Activated T-cell treated with anti-CD3 and anti-CD28 coated beads, Interleukin-2, amount 50 U/mL, for 72 hours (primary cell): ENCODE measurements at places on chromosomes 3 and 15. TPM values are rescaled to one million over a fixed set of nuclear protein-coding genes. Genes with fewer than 3 reads are reported as not detected.

DNA sequence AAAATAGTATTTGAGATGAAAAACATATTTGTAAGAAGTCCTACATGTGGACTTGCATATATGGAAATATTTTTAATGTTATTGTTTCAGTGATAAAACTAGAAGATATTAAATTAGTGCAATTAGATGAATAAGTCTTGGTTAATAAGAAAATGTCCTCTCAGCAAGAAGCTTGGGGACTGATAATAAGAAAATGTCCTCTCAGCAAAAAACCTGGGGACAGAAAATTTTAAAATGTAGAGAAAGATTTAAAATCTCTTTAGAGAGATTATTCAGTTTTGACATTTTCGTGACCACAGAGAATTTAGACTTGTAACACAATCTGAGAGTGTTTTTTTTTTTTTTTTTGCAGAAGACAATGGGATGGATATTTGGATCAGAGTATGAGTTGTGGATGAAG is 156.0 kb downstream of the ISL2 start:
- DNase-seq, result no peak

- DNase-seq, result no peak
These were observed 121.5 kb downstream of the DNAJB8 start for GRCh38 chr3:128345196-128345595.

DNA sequence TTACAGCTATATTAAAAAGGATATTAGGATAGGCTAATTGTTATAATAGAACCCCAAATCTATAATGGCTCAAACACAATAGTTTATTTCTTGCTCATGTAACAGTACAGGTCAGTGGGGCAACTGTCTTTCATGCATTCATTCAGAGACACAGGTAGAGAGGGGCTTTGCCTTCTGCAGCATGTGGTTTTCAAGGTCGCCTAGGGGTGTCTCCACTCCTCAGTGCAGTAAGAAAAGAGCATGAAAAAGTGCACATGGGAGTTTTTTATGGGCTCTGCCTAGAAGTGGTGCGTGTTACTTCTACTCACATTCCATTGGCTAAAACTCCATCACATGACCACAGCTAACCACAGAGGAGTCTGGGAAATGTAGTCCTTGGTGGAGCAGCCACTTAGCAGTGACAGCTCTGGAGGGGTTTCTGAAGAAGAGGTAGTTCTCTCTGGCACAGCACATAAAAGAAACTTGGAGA is 1.8 kb downstream of the ZBTB38 start:
- peak; percentile 65 for DNase-seq

- no peak for DNase-seq
These were observed 590.8 kb downstream of the FOXP1 start for GRCh38 chr3:70992562-70993204.

- no peak for DNase-seq
These were observed 6.6 kb downstream of the OSBPL10 start for GRCh38 chr3:31974471-31974870.

GRCh38 chr15:86849558-86850285 is 770.1 kb downstream of the AGBL1 start:
- DNase-seq, result no peak

Gene KNG1
- not detected for total RNA-seq

Gene SV2B
- total RNA-seq, result 0.17 TPM

DNA sequence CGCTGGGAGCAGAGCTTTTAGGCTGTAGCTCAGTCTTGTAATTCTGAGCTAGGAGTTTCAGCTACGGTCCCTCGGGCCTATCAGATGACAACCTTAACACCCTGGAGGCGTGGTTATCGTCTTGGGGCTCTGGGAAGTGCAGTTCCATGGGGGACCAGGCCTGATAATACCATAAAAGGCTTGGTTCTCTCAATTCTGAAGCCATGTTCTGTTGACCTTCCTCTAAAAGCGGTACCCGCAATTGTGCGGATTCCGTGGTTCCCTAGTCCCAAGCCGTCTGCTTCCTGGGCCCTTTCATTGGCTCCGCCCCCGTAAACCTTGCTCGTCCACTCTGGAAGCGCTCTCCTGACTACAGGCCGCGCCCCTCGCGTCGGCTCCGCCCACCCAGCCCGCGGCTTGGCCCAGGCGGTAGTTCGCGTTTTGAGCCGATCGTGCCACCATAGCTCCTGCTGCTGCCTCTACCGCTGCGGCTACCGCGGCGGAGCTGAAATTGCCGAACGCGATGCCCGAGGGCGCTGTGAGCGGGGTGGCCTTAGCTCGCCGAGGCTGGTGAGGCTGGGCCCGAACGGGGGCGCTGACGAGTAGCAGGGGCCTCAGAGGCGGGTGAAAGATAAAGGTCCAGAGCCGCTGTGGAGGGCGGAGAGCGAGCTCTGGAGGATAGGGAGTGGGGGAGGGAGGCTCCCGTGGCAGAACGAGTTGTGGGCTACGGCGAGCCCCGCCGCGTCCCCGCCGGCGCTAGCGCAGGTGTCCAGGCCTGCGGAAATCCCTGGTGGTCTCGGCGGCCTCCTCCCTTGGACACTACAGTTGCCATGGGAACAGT is at the start of gene MAPKBP1:
MAPKBP1 (plus strand) TSS at position 423 of the 820 bp plus-strand sequence. CDS start 792 bp downstream, outside the sequence.
- DNase-seq, result peak; percentile 99

- DNase-seq, result no peak
These were observed 5.5 kb downstream of the CHAC1 start for GRCh38 chr15:40958723-40959122.

Gene ZNF502
- total RNA-seq, result 2.3 TPM

DNA sequence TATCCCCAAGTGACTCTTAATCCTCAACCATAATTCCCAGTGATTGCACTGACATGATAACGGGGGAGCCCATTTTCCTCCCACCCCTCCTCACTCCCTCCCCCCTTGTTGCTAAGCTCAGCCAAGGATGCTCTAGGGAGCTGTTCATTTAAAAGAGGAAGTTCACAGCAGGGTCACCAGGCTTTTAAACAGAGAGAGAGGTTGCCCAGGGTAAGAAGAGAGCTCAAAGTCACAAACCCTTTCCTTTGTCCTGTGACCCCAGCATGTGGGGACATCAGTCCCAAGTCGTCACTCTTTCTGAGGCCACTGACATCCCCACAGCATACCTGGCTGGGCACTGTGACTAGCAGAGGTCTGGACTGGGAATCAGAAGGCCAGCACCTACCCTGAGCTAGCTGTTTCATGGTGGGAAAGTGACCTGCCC is 144.1 kb downstream of the RORA start:
- DNase-seq, result no peak

DNA sequence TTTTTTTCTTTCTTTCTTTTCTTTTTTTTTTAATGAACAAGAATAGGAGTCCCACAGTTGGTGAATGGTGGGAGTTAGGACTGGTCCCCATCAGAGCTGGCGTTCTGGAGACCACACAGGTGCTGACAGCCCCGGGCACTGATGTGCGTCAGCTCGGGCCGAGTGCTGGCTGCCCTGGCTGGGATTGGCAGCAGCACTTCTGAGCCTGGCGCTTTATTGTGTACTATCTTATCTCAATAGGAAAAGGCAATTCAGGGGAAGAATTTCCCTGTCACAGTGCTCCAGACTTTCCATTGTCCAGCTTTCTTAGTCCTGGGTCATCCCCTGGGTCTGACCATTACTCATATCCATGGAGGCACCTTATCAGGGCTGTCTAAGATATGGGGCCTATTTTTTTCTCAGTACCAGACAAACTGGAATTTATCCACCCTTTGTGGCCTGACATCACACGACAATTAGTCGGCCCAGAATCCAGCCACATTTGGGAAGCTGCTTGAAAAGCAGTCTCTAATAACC is 54.1 kb downstream of the TMEM44 start:
- no peak for DNase-seq
